ENCODE measurements at places on chromosomes 6 and 20. TPM values are rescaled to one million over a fixed set of nuclear protein-coding genes. Genes with fewer than 3 reads are reported as not detected.

DNA sequence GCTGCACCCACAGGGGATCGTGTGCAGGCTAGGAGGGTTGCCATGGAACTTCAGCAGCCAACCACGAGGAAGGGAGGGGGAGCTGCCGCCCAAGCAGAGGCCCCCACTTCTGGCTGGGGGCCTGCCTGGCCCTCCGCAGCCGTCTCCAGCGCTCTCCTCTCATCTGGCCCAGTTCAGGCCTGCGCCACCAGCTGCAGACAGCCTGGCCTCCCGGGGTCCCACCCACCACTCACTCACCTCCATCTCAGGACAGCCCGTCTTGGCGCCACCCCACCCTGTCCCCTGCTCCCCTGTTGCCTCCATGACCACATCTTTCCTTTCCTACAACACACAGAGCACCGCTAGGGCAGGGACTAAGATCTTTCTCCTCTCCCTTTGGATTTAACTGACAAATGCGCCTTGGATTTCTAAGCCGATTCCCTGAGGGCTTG lies 98.7 kb downstream of the ANKRD60 start:
- DNase-seq = no peak

DCDC2 gene
- polyA plus RNA-seq = 0.15 TPM

- DNase-seq = no peak
Measured at GRCh38 chr6:156832231-156832647, 55.1 kb downstream of the ARID1B start.

DNA sequence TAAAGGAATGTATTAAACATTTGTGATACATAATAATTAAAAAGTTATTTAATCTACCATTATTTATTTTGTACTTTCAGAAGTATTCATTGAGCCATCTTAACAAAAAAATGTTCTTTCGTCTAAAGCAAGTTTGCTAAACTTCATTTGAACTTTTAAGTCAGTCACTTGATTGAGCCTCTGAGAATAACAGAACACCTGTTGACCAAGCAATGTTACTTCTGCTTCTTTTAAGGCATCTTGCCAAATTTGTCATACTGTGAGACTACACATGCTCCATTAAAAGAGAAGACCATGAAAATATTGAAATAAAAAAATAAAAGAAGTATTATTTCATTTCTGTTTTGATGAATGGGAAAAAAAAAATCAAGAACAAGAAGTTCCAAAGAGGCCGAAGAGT lies 141.8 kb upstream of the BMP5 start:
- DNase-seq = no peak

DNA sequence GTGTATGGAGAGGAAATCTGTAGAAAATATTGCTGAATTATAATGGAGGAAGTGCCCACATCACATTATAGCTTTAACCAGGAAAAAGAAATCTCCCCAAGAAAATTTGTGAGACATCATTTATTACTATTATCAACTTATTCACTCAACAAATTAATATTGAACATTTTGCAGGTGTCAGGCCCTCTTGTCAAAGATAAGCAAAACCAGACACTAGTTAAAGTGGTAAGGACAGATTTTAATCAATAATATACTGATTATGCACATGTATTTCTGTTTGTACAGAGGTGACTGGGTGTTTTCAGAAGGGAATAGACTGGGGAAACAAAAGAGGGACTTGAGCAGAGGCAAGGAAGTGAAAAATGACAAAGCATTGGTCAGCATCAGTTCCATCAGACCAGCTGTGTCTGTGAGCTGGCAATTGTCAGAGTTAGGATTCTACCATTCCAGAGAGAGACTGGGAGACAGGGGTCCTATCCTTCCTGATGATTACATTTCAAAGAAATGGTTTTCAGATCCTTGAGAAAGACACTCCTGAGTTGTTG lies 519.2 kb downstream of the UTRN start:
- no peak for DNase-seq

DNA sequence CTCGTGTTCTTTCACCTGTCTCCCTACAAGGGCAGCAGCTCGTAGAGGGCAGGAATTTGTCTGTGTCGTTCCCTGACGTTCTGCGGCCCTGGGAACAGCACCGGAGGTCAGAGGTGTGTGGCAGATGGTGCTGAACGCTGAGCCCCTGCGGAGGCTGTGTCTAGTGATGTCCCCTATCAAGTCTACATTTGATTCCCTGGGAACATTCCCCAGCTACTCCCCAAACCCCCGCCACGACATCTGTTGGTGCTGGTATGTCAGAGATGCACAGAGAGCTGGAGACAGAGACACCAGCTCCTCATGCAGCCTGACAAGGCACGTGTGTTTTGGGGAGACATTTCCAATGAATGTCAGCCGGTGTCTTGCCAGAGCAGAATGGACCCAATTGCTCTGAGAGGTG lies 7.7 kb downstream of the PMEPA1 start:
- DNase-seq = no peak

GRCh38 chr6:157227202-157228166 lies 95.8 kb downstream of the TMEM242 start:
- no peak for DNase-seq

DNA sequence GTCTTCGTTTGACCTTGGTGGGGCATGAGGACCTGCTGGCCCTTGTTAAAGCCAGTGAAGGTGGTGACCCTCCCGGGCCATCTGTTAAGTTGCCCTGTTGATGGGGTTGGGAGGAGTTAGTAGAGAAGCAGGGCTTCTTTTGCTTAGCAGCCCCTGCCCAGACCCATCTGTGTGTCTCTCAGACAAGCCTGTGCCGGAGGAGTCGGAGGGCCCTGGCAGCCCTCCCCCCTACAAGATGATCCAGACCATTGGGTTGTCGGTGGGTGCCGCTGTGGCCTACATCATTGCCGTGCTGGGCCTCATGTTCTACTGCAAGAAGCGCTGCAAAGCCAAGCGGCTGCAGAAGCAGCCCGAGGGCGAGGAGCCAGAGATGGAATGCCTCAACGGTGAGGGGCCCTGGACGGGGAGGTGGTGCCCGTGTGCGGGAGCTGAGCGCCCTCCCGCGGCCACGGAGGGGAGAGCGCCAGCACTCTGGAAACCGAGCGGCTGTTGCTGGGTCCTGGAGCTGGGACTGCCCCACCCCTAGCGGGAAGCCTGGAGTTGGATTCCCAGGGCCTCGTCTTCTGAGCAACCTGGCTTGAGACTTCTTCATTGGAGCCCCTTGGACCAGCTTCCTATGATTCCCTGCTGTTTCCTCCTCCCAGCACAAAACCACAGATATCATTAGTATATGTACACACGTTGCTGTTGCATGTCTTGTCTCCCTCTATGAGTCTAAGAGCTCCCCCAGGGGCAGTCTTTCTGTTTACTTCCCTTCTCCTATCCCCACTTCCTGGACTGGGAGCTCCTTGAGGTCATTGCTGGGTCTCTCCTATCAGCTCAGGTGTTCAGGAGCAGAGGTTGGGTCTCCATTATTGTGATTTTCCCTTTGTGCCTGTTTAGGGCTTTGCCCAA lies 27.6 kb upstream of the SRF start:
- DNase-seq = peak; percentile 96
